GM06990 (cell line): ENCODE measurements at places on chromosomes 2 and 18.

DNA sequence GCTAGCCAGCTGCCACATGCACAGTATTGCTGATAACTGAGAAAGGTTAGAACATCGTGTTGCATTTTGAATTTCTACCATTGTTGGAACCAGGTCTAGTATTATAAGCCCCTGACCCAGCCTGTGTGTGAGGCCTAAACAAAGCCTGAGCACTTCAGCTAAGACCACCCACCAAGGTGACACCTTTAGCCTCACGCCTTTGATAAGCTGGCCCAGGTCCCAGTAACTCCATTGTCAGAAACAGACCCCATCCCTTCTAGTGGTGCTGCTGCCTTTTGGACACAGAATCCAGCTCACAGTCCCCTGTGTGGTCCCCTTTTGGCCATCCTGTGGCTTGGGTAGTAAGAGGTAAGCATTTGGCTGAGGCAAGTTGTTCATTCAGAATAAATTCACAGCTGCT is 1.6 kb downstream of the ELMOD3 start:
- DNase-seq: no peak

DNA sequence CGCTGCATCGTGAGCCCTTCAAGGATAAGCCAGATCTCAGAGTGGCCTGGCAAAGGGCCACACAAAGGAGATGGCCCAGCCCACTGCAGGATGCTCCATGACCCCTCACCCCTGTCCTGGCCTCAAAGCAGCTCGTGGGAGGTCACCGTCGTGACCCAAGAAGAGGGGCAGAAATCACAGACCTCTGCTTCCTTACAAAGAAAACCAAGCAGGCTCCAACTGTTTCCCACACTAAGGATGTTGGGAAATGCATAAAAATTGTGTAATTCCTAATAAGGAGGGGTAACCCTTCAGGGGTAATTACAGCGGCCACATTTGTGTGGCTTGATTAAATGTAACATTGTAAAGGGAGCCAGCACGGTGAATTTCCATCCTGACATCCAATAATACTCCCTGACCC is 102.3 kb downstream of the BOD1L2 start:
- DNase-seq: no peak

DNA sequence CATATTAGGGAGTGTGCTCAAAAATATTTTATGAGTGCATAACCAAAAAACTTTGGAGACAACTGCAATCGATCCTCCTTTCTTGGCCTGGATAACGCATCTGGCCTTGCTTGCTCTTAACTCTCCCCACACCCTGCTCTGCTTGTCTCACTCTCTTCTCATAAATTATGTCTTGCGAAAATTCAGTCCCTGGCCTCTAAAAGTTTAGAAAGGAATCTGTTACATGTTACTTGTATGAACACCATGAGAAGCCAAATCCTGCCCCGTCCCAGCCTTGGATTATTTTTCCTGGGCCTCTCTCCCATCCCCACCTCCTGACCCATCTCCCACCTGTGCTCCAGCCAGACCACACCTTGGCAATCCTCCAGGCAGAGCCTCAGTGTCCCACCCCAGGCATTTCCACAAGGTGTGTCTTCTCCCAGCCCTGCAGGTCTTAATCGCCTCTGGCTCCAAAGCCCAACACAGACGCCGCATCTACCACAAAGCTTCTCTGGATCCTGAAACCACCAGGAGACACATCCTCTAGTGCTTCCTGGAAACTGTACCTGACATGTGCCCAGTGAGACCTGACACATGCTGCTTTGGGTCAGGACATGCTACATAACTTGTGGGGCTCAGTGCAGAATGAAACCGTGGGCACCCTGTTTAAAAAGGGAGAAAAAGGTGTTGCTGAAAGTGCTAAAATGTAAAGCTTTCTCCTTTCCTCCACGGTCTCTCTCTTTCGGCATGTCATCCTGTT is 99.6 kb upstream of the ST3GAL5 start:
- no peak for DNase-seq

GRCh38 chr2:181777734-181778133 is 97.4 kb upstream of the NEUROD1 start:
- no peak for DNase-seq

GRCh38 chr2:212426637-212427412 is 111.8 kb downstream of the ERBB4 start:
- DNase-seq: no peak

- DNase-seq: peak; percentile 36
Measured at GRCh38 chr18:21857871-21858270, 117.3 kb downstream of the MIB1 start.

DNA sequence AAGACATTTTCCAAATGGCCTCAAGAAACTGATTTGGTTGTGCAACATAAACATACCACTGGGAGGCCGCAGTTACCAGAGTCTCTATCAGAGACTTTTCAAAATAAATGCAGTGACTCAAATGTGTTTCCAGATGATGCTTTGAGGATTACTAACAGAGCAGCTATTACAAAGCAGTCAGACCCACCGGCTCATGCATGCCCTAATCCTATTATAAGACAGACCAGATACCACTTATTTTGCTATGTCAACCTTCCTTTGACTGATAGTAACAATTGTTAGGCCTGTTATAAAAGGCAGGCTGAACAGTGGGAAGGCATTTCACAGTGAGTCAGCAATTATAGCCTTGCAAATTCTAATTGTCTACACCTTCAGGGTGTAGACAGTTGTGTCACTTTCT is 217.7 kb downstream of the LRRTM1 start:
- DNase-seq: no peak

DNA sequence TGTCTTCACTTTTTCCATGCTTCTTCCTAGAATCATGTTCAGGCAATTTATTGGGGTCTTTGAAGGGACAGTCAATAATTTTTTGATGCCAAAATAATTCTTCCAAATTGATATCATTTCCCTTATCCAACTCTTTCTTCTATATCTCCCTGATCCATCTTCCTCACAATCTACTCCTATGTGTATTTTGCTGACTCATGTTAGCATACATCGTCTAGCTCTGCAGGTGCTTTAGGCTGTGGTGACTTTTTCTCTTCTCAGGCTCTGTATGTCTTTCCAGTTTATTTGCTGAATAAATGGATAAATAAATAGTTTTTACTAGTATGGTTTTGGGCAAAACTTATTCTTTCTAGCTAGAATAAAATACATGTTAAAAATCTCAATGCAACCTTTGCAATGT is 1650.9 kb upstream of the TMEFF2 start:
- DNase-seq: no peak

DNA sequence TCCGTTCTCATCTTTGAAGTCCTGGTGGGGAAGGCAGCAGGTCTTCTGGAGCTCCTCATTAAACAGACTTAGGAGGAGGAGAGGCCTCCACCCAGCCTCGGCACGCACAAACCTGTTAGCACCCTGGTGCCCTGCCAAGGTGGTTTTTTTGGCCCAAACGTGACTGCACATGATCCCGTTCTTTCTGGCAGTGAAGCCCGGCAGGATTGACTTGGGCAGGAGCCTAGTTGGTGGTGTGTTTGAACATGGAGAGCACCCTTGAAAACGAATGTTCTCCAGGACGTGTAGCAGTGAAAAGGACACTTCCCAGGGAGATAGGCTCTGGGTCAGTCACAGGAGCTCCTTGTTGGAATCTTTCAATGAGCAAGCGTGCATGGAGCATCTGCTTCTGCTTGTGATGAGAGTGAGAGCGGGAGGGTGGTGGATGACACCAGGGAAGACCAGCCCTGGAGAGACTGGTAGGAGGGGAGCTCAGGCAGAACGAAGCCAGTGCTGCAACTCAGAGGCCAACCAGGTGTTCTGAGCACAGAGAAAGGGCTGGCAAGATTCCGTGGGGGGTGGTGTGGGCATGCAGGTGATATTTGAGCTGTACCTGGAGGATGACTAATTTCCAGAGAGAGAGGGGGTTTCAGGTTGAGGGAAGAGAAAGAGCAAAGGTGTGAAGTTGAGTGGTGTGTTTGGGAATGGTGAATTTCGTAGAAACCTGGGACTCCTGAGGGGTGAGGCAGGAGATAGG is 73.8 kb downstream of the TANC1 start:
- no peak for DNase-seq
